Right forelimb (tissue), 1 donor: ENCODE measurements at places on chromosomes 2 and 18.

DNA sequence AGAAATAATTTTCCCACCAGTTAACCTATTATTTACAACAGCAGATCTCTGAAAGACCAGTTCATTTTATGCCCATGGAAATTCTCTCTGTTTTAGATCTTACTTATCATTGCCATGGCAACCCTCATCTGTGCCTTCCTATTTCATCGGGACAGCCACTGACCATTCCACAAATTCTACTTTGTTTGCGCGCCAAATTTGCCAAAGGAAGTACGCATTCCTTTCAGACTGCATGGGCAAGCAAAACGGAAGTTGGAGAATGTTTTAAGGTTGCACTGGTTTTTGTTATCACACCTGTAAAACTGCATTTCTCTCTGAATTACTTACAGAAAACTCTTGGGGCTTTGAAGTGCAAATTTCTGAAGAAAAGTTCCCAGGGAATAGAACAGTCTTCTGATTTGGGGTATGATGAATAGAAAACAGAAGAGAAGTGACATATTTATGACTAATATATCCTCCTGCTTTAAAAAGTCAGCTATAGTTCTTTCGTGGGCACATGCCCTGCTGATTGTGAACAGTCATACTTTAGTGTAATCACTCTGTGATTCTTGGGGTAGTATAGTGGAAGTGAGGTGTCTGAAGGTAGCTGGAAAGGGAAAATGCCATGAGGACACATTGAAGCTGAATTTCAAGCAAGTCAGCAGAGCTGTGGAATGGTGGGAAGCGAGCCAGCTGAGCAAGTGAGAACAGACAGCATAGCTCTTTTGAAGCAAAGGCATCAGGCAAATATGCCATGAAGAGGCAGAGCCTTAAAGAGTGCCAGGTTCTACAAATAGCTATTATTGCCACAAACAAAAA, 20.9 kb downstream of the NETO1 start:
- no peak for DNase-seq

DNA sequence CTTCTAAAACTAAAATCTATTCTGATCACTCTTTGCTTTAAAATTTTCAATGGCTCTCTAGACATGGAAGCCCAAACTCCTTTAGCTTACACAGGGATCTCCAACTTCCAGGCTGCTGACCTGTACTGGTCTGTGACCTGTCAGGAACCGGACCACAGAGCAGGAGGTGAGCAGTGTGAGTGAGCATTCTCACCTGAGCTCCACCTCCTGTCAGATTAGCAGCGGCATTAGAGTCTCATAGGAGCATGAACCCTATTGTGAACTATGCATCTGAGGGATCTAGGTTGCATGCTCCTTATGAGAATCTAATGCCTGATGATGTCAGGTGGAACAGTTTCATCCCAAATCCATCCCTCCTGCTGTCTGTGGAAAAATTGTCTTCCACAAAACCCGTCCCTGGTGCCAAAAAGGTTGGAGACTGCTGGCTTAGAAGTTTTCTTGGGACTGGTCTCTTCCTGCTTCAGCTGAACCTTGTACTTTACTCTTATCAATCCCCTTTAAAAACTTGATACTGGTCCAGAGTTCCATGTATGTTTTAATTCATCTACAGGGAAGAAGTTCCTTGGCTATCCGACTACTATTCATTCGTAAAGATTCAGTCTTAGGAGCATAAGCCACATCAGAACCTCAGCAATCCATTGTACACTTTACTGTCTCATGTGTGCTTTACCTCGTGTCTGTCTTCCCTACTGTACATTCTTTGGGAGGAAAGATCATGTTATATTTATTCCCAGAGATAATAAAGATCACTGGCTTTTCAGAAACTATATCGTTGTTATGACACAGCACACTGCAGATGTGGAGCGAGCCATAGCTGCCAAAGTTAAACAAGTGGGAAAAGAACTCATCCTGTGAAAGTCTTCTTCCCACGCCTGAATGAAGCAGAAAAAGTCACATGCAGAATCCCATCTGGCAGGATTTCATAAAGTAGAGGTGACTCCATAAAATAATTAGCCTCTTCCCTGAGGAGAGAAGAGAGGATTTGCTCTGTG, 183.8 kb downstream of the LRATD1 start:
- DNase-seq = no peak

DNA sequence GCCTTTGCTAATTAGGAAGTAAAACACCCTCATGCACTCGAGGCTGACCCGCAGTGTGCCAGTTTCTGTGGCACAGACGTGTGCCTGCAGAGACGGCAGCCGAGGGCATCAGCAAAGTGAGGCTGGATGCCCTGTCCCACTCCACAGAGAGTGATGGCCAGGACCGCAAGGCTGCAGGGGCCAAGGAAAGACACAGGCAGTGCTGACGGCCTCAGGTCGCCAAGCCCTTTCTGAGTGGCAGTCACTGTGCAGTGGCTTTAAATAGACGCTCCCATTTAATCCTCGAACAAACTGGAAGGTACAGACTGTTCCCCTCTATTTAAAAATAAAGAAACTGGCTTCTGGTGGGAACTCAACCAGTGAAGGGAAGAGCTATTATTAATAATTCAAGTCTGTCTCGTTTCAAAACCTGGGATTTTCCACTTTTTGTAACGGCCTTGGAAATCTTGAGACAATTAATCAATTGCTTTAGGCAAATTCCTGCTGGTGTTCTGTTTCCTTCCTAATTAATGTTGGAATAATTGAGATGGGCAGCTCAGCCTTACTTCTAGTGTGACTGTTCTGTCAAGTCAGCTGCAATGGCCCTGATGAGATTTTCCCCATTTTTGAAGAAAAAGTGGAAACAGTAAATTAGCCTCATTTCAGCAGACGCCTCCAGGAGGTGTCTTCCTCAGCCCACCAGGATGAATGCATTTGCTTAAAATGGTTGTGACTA, 644.6 kb upstream of the RAB6C start:
- no peak for DNase-seq

- DNase-seq = peak; percentile 98
These were observed at the start of the genes ELMOD3 and RETSAT for GRCh38 chr2:85354286-85355072. ELMOD3 (plus strand) TSS chr2:85354769; CDS start chr2:85357199, 2,430 bp downstream. RETSAT (minus strand) TSS chr2:85354528; CDS start chr2:85354507, 21 bp downstream.

DNA sequence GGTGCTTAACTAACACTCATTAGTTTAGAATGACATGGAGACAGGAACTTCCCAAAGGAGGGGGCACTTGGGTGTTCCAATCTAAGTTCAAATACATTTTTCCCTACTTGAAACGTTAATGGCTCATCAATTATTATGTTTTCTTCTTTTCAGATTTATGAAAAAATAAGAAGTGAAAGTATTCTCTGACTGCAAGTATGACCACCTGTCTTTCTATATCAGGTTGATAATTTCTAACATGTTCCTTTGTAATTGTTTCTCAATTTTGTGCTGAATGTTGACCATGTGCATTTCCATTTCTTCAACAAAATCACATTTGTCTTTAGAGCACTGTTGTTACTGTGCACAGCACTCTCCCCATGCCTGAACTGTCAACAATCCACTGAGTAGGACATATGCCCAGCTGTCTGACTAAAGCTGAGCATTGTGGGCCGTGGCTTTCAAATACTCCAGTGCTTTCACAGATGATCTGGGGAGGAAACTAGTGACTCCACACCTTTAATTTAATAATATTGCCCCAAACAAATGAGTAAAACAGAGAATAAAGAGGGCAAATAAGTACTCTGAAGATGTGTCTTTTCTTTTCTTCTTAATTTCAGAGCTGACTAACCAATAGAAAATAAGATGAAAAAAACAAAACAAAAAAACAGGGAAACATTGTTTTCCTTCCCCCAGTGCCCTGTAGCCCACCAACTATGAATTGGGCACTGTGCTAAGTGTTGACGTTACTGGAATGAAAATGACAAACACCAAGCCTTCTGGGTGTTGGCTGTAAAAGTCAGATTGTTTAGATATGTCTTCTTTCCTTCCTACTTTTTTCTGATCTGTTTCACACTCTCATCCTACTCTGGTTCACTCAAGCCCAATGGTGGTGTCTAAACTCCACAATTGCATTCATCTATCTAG, 16.0 kb downstream of the LANCL1 start:
- DNase-seq = no peak

DNA sequence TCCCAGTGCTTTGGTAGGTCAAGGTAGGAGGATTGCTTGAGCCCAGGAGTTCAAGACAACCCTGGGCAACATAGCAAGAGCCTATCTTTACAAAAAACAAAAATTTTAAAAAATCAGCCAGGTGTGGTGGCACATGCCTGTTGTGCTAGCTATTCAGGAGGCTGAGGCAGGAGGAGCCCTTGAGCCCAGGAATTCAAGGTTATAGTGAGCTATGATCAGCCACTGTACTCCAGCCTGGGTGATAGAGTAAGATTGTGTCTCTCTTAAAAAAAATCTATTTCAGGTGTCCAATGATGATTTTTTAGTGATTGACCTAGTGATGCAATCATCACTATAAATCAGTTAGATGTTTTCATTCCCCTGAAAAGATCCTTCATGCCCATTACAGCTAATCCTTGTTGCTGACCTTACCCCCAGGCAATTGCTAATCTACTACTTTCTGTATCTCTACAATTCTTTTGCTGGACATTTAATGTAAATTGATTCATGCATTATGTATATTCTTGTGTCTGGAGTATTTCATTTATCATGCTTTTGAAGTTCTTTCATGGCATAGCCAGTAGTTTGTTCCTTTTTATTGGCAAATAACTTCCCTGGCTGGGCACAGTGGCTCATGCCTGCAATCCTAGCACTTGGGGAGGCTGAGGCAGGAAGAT, 10.3 kb downstream of the MOCOS start:
- DNase-seq = no peak
